Sigmoid colon (tissue), 7 donors: ENCODE measurements at places on chromosomes 12 and 14. TPM values are rescaled to one million over a fixed set of nuclear protein-coding genes. Genes with fewer than 3 reads are reported as not detected.
A peak's percentile ranks its signal among the peaks of the same experiment; 100 is the strongest.

Gene TMEM119
- total RNA-seq: 6.3 TPM

Gene RBM19
- total RNA-seq: 24.6 TPM

Gene TPPP2
- not detected for total RNA-seq

Gene TXNRD1
- 138 TPM for total RNA-seq

Gene GPR65
- 1.8 TPM for total RNA-seq

Gene PRIMA1
- 12.4 TPM for total RNA-seq

Gene KLRF1
- not detected for total RNA-seq

Gene CD4
- 11.1 TPM for total RNA-seq

Gene KIF5A
- total RNA-seq: 7.8 TPM

Gene CNTN1
- total RNA-seq: 12.5 TPM

Gene WASHC4
- 43.3 TPM for total RNA-seq

GRCh38 chr14:87847216-87847755, 145.7 kb downstream of the GALC start:
- DNase-seq: no peak

- DNase-seq: peak; percentile 87
Measured at GRCh38 chr14:100317912-100318808, 5.0 kb upstream of the SLC25A47 start.

DNA sequence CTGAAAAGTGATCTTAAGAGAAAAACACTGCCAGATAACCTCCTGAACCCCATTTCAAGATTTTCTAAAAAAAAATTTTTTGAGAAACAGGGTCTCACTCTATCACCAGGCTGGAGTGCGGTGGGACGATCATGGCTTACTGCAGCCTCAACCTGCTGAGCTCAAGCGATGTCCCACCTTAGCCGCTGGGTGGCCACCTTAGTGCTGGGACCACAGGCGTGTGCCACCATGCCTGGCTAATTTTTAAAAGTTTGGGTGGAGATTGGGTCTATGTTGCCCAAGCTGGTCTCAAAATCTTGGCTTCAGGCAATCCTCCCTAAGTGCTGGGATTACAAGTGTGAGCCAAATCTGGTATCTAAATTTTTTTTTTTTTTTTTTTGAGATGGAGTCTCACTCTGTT, 3.4 kb downstream of the PNMA1 start:
- no peak for DNase-seq

DNA sequence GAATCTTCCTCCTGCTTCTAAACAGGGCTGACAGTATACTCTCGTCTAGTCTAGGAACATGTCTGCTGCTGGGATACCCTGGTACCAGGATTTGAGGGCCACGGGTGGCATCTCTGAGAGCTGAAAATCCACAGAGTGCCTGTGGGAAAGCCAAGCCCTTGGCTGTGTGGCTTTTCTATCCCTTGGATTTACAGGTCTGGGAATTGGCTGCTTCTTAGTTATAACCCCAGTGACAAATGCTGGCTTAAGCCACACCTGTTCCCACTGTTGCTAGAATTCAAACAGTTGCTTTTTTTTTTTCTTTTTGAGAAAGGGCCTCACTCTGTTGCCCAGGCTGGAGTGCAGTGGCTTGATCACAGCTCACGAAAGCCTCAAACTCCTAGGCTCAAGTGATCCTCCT, 14.3 kb upstream of the RIN3 start:
- DNase-seq: no peak

- DNase-seq: no peak
Measured at GRCh38 chr12:11658791-11659190, 9.3 kb downstream of the ETV6 start.

GRCh38 chr12:58678753-58679152, 241.6 kb downstream of the LRIG3 start:
- no peak for DNase-seq

DNA sequence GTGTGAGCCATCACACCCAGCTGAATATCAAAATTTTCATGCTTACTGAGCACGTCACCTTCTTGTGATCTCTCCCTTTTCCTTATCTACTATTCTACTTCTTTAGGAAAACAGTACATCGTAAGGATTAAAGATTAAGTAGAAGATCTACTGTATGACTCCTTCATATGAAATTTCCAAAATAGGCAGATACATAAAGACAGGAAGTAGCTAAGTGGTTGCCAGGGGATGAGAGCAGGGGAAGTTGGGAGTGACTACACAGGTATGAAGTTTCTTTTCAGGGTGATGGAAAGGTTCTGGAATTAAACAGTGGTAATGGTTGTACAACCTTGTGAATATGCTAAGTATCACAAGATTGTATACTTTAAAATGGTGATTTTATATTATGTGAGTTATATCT, 36.5 kb upstream of the CERS5 start:
- no peak for DNase-seq

- peak; percentile 69 for DNase-seq
Measured at GRCh38 chr12:122423258-122424165, 1.0 kb upstream of the CLIP1 start.

GRCh38 chr14:20973501-20973900, 16.3 kb upstream of the METTL17 start:
- no peak for DNase-seq

DNA sequence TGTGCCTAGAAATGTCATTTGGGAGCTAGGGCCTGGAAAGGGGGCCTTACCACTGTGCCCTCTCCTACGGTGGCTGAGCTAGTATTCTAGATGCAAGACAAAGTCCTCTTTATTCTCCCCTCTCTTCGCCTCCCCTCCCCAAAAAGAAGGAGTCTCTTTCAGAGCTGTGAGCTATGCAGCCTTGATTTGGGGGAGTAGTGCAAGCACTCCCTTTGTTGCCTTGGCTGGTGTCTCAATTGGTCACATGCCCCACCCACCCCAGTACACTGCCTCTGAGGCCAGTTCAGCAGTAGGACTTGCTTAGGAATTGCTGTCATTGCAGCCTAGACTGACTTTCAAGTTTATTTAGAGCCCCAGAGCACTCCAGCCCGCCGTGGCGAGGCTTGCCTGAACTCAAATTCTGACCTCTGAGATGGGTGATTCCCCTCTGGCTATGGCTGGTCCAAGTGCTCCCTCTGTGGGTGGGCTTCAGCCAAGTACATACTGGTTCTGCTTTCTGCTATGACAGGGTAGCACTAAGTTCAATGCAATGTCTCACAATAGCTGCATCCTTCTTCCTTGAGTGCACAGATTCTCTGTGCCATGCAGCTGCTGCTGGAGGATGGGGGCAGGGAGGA, 37.0 kb upstream of the FBXO33 start:
- DNase-seq: no peak

- DNase-seq: no peak
Measured at GRCh38 chr14:105324080-105324778, 9.7 kb downstream of the PACS2 start.

- no peak for DNase-seq
Measured at GRCh38 chr14:34254031-34254430, 208.0 kb downstream of the SPTSSA start.

DNA sequence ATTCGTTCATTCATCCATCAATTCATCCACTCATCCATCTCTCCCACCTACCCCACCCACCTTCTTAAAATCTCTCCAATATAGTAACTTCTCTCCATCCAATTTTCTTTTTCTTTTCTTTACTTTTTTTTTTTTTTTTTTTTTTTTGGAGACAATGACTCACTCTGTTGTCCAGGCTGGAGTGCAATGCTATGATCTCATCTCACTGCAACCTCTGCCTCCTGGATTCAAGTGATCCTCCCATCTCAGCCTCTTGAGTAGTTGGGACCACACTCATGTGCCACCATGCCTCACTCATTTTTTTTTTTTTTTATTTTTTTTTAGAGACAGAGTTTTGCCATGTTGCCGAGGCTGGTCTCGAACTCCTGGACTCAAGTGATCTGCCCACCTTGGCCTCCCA, 118.4 kb downstream of the SUDS3 start:
- DNase-seq: no peak

DNA sequence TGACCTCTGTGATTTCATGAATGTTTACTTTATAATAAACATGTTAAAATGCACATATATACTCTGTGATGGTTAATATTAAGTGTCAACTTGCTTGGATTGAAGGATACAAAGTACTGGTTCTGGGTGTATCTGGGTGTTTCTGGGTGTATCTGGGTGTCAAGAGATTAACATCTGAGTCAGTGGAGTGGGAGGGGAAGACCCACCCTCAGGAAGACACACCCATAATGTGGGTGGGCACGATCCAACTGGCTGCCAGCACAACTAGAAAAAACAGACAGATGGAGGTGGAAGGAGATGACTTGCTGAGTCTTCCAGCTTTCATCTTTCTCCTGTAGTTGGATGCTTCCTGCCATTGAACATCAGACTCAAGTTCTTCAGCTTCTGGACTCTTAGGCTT, 11.9 kb downstream of the NUP37 start:
- DNase-seq: no peak

DNA sequence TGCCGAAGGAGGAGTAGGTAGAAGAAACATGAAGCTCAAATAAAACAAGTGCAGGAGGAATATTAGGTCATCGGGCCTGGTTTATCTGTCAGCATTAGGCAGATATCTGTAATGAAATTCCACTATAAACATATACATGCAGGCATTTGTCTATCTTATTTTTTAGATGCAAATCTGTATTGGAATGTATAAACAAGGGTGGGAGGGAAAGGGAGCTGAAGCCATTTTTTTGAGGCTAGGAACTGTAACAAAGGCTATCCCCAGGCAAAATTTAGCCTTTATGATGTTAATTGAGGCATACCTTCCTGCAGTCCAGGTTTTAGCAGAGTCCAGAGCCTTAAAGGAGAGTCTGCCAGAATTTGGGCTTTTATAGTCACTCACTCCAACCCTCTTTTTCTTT, 72.5 kb downstream of the PHLDA1 start:
- no peak for DNase-seq

- DNase-seq: no peak
Measured at GRCh38 chr12:25781232-25781631, 177.2 kb upstream of the RASSF8 start.

- no peak for DNase-seq
Measured at GRCh38 chr12:28963554-28963953, 185.5 kb upstream of the FAR2 start.

GRCh38 chr12:49375406-49375805, 8.1 kb downstream of the SPATS2 start:
- DNase-seq: no peak

- DNase-seq: no peak
Measured at GRCh38 chr12:132490422-132491137, 629 bp downstream of the FBRSL1 start.

DNA sequence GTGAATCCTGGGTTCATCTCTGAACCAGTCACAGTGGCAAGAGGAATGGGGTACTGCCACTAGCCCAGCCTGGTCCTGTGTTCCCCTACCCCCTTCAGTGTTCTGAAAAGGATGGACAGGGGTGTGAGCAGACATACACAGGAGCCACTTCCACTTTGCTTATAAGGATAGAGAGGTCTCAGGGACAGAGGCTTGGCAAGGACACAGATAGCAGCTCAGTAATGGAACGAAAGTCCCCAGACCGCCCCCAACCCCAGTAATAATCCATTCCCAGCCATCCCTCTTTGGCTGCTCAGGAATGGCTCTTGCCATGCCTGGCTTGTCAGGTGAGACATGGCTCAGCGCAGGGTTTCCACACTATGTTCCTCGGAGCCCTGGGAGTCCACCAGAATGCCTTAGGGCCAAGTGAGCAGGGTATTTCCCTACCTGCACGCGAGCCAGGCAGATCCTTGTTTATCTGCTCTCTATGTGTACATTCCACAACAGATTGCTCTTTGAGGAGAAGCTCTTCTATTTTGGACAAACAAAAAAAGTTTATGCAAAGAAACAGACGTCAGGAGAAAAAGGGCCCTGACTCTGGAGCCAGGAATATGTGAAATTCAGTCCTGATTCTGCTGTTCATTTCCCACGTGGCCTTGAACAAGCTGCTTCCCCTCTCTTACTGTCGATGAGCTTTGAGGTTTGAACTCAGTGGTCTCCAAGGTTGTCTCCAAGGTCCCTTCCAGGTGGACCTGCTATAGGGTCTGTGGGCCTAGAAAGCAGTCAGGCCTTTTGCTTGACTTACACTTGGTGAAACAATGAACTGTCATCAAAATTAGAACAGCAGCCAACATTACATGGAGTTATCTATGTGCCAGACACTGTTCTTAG, 10.0 kb downstream of the UBE3B start:
- no peak for DNase-seq

DNA sequence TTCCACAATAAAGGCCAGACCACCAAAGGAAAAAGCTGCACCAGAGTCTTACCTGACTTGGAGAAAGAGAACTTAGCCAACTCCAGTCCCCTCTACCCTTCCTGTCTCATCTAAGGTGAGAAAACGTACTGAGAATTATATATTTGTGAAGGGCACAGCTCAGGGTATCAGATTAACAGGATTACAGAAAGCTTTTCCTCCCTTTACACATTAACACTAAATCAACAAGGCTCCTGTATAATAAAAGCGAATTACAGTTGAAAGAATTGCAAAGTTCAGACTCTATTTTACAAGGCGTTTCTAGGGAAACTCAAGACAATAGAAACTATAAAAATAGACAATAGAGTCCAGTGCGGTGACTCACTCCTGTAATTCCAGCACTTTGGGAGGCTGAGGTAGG, 82.7 kb upstream of the RPL10L start:
- no peak for DNase-seq
